ENCODE measurements at places on chromosomes 2 and 18. TPM values are rescaled to one million over a fixed set of nuclear protein-coding genes. Genes with fewer than 3 reads are reported as not detected.
A peak's percentile ranks its signal among the peaks of the same experiment; 100 is the strongest.

The HDHD2 gene
- total RNA-seq: 18.6 TPM

DNA sequence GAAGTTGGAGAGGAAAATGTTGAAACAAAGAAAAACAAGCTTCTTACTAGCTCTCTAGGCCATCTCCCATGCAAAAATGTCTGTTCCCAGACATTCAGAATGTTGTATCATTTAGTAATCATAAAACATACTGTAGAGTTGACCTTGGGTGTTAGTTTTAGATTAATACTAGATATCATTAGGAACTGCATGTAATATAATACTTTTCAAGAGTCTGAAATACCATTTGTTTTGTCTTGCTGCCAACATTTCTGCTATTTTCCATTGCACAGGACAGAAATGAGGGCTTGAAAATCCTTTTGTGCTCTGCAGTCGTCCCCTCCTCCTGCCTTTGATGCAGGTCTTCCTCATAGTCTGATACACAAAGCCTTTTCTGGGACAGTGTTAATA, 89.5 kb upstream of the RBMS1 start:
- DNase-seq: peak; percentile 41

The PLEK gene
- under 0.01 TPM for total RNA-seq

- DNase-seq: no peak
Observed at GRCh38 chr18:46224181-46224775, 120.1 kb downstream of the HAUS1 start.

- no peak for DNase-seq
Observed at GRCh38 chr2:73376681-73377080, 9.0 kb upstream of the ALMS1 start.

- no peak for DNase-seq
Observed at GRCh38 chr2:30267161-30267975, 36.0 kb downstream of the LBH start.

GRCh38 chr2:96261328-96262003, 4.3 kb downstream of the TMEM127 start:
- no peak for DNase-seq

DNA sequence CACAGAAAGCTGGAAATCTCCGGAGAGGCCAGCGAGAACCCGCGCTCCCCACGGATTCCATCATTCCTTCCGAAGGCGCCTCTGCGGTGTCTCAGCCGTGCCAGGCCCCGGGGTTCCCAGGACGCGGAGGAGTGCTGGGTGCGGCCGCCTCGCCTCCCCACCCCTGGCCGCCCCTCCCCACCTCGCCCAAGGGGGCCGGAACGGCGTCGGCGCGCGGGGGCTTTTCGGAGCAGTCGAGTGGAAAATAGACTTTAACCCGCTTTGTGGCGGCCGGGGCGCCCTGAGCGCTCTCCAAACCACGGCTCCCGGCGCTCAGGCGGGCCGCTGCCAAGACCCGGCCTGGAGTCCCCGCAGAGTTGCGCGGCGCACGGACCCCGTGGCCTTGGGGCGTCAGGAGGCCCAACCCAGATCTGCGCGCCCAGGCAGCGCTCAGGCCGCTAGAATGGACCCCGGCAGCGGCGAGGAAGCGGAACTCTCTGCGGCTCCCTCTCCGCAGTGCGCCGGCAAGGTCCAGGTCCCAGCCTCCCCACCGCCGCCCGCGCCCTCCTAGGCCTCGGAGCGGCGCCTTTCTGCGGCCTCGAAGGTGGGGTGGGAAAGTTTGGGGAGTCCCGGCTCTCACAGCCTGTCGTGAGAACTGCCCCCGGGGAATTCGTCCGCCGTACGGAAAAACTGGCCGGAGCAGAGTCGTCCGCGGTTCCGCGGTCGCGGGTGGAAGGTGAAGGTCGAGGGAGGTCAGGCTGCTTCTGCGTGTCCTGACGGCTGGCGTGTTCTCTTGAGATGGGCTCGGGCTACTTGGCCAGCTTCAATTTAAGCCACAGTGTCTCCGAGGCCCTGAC, 1.2 kb upstream of the EMX1 start:
- DNase-seq: no peak
